Fibroblast of skin of right biceps (primary cell): ENCODE measurements at places on chromosomes 16 and 17.
A peak's percentile ranks its signal among the peaks of the same experiment; 100 is the strongest.

DNA sequence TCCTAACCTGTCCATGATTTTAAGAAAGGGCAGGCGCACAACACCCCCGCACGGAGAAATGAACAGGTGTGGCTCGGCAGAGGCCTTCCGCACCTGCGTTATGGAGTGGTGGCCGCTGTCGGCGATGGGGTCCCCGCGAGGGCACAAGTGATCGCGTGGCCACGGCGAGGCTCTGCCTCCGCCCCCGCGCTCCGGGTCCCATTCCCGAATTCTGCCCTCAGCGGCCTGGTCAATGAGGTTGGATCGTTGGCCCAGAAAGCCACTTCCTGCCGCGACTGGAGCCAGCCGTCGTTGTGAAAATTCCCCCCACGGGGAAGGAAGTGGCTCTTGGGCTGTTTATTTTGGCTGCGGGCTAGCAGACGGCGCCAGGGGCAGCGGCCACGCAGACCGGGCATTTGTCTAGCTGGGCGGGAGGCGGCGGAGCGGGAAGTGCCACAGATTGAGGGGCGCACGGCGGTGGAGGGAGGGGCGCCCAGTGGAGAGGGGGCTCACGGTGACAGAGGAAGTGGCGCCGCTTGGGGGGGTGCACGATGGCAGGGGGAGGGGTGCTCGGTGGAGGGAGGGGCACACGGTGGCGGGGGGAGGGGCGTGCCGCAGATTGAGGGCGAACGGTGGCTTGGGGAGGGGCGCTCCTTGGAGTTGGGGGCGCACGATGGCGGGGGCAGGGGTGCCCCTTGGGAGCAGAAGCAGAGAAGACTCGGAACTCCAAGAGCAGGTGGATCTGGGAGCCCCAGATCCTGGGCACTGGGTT, 25.0 kb downstream of the MRC2 start:
- peak; percentile 81 for DNase-seq

DNA sequence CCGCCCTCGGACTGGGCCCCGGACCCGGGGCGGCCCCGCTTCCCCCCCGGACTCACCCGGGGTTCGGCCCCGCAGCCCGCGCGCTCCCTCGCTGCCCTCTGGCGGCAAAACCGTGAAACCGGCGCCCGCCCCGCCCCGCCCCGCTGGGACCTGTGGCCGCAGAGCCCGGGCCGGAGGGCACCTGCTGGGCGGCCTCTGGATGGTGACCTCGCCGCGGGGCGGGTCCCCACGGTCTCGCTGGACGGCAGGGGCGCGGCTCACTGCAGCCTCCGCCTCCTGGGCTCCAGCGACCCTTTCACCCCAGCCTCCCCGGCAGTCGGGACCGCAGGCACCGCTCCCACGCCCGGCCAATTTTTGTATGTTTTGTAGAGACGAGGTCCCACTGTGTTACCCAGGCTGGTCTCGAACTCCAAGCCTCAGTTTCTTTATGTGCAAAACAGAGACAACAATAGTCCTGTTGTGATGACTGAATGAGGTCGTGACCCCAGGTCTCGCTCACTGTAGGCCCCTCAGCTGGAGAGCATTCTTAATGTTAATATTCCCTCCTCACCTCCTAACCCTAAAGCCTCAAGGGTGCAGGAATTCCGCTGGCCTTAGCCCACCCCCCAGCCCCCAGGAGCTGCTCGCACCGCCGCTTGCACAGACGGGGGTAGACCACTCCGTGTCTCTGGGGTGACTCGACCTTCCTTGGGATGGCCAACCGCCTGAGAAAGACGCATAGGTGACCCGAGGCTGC, 33.7 kb upstream of the RPH3AL start:
- DNase-seq, result peak; percentile 44

- peak; percentile 22 for DNase-seq
Observed at GRCh38 chr17:40813804-40814203, 8.6 kb downstream of the KRT10 start.

DNA sequence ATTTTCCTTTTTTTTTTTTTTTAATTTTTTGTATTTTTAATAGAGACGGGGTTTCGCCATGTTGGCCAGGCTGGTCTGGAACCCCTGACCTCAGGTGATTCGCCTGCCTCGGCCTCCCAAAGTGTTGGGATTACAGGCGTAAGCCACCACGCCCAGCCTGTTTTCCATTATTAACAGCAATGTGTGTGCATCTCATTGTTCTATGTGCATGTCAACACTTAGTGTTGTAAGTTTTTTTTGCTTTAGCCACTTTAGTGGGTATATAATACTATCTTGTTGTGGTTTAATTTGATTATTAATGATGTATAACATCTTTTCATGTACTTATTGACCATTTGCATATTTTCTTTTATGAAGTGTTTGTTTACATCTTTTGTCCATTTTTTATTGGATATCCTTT, 32.8 kb upstream of the BHLHA9 start:
- DNase-seq, result no peak

GRCh38 chr16:31698901-31699300, 171.2 kb downstream of the AHSP start:
- DNase-seq, result no peak

DNA sequence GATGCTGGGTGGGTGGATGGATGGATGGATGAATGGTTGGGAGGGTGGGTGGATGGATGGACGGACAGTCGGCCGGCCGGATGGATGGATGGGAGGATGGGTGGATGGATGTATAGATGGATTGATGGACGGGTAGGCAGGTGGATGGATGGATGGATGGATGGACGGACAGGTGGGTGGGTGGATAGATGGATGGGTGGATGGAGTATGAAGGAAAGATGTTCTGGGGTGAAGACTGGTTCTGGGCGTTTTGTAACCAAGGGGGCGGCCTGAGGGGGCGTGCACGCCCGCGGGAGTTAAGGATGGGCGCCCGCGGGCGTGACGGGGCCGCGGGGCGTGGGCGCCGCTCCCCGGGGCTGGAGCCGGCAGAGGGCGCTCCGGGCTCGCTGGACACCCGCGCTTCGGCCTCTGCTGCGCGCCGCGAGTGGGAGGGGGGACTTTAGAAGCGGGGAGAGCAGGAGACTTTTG, at the start of gene NECAB2:
Gene NECAB2 (plus strand): TSS at position 407 of the 468 bp plus-strand sequence. CDS start 405 bp downstream, outside the sequence.
- DNase-seq, result no peak

DNA sequence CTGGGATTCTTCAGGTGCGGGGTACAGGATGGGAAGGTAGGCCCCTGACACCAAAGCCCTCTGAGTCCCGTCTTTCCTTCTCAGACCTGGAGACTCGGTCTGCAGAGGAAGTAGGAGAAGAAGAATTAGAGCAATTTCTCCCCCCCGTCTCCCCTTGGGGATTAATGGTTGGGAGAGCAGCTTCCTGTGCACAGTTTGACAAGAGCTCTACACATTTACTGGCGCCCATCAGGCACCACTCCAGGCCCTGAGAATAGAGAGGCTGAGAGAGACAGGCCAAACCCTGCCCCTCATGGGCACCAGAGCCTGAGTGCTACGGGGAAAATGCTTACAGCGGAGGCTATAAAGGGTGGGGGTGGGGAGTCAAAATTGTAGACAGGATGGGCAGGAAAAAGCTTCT, 3.5 kb upstream of the C16orf74 start:
- no peak for DNase-seq

GRCh38 chr16:5607169-5607568, 509.6 kb upstream of the EEF2KMT start:
- no peak for DNase-seq

GRCh38 chr16:314795-315299, 31.9 kb downstream of the PDIA2 start:
- DNase-seq, result no peak
